Mesenchymal stem cell (in vitro differentiated cells and primary cell): ENCODE measurements at places on chromosomes 3 and 15.

- H3K4me1 ChIP-seq = no peaks in the 10 kb centered on the region
- no peaks in the 10 kb centered on the region for H3K36me3 ChIP-seq
- no peak overlapping the region for H3K27ac ChIP-seq
These were observed 63.6 kb downstream of the RYR3 start for GRCh38 chr15:33374226-33374914.

- no peak overlapping the region for H3K27ac ChIP-seq
- peak; percentile 99 for DNase-seq
- H3K27me3 ChIP-seq = no peaks in the 10 kb centered on the region
These were observed 26.0 kb upstream of the MCTP2 start for GRCh38 chr15:94205366-94205765.

DNA sequence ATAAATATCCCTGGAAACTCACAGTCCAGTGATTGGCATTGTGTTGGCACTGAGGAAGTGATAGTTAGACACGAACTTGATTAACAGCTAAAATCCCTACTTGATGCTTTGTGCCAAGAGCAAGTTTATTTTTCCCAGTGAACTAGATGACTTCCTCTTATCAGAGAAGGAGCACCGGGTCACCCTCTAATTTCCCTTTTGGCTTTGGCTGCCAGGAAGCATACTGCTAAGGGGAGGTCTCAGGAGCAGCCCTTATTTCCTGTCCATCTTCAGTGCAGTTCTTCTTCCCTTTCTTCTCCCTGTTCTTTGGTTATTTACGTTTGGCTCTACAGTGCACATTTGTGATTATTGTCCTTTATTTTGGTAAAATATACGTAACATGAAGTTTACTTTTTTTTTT lies 13.0 kb downstream of the FBLN2 start:
- H3K4me1 ChIP-seq = peaks cover 1% of the 10 kb centered on the region
- no peak overlapping the region for H3K27ac ChIP-seq
- peaks cover 30% of the 10 kb centered on the region for H3K36me3 ChIP-seq
- H3K4me3 ChIP-seq = no peak overlapping the region
- DNase-seq = no peak

GRCh38 chr15:56767315-56767714 lies 34.0 kb upstream of the ZNF280D start:
- no peak overlapping the region for H3K4me3 ChIP-seq
- H3K36me3 ChIP-seq = no peaks in the 10 kb centered on the region
- no peak overlapping the region for H3K27ac ChIP-seq
- H3K4me1 ChIP-seq = no peaks in the 10 kb centered on the region
- no peak for DNase-seq
- no peaks in the 10 kb centered on the region for H3K27me3 ChIP-seq

GRCh38 chr3:23325466-23326065 lies 122.4 kb downstream of the UBE2E2 start:
- H3K27me3 ChIP-seq = no peaks in the 10 kb centered on the region
- H3K27ac ChIP-seq = no peak overlapping the region
- DNase-seq = peak; percentile 23
- H3K4me1 ChIP-seq = peaks cover 2% of the 10 kb centered on the region

GRCh38 chr3:24475925-24476324 lies 18.7 kb downstream of the THRB start:
- no peaks in the 10 kb centered on the region for H3K36me3 ChIP-seq
- H3K27me3 ChIP-seq = no peaks in the 10 kb centered on the region
- DNase-seq = peak; percentile 19
- H3K27ac ChIP-seq = no peak overlapping the region
- no peak overlapping the region for H3K4me3 ChIP-seq
- peaks cover 2% of the 10 kb centered on the region for H3K4me1 ChIP-seq

DNA sequence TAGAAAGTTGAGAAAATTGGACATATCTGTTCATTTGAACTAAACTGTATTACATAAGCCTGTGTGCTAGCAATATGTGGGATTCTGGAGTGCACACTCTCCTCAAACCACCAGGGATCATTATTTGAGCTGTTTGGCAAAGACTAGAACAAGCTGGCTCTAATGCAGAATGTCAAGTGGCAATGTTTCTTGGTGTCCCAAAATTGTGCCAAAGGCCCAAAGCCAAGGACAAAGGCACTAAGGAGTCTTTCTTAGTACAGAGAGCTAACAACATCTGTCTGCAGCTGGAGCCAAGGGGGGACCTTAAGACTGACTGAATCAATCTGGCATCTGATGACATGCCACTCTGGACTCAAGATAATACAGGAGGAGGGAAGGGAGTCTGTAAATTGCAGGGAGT lies 76.7 kb upstream of the STRIT1 start:
- H3K36me3 ChIP-seq = no peaks in the 10 kb centered on the region
- no peaks in the 10 kb centered on the region for H3K27me3 ChIP-seq
- H3K4me3 ChIP-seq = no peak overlapping the region
- no peak for DNase-seq
